ENCODE measurements at places on chromosomes 5 and 9.

GRCh38 chr9:133237035-133237731, 28.1 kb upstream of the OBP2B start:
- no peak for DNase-seq

- DNase-seq, result no peak
Observed at GRCh38 chr9:126614455-126615244, 922 bp downstream of the LMX1B start.

DNA sequence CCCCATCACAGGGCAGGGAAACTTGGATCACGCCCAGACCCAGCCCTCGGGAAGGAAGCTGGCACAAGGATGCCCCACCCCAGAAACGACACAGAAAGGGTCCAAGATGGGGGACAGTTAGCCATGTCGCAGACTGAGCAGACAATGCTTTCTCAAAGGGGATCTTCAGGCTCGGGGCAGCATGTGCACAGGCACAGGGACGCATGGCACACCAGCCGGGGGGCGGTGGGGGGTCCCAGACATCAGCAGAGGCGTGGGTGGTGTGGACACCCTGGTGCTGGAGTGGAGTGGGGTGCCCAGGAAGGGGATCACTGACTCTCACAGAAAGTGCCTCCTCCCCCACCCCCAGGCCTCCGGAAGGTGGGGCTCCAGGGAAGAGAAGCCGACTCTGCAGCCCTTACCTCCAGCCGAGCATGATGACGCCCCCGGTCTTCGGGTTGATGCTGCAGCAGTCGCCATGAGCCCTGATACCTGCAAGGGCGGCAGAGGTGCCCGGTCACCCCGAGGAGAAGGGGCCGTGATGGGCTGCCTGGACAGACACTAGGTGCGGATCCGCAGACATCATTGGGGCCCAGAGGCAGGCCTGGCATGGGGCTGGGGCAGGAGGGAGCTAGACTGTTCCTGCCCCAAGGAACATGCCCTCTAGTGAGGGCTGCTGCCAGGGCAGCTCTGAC, 44.5 kb upstream of the ZNF354A start:
- DNase-seq, result no peak

GRCh38 chr5:178466342-178466741, 123.9 kb downstream of the COL23A1 start:
- no peak for DNase-seq

GRCh38 chr5:94694671-94695070, 76.2 kb downstream of the SLF1 start:
- no peak for DNase-seq

DNA sequence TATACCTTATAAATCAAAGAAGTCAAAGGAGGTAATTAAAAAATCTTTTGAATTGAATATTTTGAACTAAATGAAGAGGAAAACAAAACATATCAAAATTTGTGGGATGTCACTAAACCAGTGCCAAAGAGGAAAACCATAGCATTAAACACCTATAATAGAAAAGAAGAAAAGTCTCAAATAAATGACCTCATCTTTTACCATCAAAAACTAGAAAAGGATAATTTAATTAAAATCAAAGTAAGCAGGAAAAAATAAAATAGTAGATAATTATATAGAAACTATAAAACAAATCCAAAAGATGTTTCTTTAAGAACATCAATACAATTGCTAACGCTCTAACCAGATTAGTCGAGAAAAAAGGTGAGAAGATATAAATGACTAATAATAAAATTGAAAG, 47.8 kb downstream of the LPAR1 start:
- no peak for DNase-seq

- DNase-seq, result no peak
Observed at GRCh38 chr5:140312791-140313189, 9.9 kb upstream of the PFDN1 start.

GRCh38 chr9:93900971-93901861, 53.9 kb downstream of the BARX1 start:
- DNase-seq, result no peak

GRCh38 chr5:173919443-173919842, 31.3 kb downstream of the CPEB4 start:
- DNase-seq, result no peak

DNA sequence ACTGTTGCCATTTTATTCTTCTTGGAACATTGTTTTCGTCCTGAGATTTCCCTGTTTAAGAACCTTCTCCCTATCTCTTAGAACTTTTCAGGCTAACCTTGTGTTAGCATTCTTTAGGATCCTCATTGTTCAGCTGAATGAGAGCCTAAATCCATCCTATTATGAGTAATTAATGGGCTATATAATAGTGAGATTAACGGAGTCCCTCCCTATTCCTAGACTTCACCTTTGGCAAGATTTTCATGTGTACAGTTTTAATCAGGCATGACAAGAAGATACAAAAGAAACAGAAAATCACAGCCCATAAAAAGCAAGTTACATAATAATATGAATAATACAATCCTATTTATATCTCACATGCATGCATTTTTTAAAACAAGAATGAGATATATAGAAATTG, 9.1 kb upstream of the MSMP start:
- no peak for DNase-seq

DNA sequence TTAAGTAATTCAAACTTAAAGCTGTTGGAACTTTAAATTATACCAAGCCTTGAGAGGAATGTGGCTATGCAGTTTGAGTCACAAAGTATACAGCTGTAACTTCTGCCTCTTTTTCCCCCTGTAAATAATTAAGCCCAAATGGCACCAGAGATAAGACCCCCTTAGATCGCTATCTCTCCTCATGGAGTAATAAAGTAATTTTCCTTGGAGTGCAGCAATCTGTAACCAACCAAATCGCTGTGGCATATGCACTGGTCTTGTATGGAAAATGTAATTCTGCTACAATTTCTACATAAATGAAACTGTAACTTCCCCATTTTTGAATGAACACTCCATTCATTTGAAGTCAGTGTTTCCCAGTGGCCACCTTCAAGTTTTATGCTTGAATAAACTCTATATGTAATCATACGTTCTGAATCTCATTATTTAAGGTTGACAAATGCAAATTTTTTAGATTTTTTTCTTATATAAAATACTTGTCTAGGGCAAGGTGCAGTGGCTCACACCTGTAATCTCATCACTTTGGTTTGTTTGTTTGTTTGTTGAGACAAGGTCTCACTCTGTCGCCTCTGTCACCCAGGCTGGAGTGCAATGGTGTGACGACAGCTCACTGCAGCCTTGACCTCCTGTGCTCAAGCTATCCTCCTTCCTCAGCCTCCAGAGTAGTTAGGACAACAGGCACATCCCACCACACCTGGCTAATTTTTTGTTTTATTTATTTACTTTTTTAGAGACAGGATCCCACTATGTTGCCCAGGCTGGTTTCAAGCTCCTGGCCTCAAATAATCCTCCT, 12.3 kb downstream of the SUSD1 start:
- no peak for DNase-seq

GRCh38 chr5:125394661-125395280, 648.3 kb upstream of the ZNF608 start:
- no peak for DNase-seq

DNA sequence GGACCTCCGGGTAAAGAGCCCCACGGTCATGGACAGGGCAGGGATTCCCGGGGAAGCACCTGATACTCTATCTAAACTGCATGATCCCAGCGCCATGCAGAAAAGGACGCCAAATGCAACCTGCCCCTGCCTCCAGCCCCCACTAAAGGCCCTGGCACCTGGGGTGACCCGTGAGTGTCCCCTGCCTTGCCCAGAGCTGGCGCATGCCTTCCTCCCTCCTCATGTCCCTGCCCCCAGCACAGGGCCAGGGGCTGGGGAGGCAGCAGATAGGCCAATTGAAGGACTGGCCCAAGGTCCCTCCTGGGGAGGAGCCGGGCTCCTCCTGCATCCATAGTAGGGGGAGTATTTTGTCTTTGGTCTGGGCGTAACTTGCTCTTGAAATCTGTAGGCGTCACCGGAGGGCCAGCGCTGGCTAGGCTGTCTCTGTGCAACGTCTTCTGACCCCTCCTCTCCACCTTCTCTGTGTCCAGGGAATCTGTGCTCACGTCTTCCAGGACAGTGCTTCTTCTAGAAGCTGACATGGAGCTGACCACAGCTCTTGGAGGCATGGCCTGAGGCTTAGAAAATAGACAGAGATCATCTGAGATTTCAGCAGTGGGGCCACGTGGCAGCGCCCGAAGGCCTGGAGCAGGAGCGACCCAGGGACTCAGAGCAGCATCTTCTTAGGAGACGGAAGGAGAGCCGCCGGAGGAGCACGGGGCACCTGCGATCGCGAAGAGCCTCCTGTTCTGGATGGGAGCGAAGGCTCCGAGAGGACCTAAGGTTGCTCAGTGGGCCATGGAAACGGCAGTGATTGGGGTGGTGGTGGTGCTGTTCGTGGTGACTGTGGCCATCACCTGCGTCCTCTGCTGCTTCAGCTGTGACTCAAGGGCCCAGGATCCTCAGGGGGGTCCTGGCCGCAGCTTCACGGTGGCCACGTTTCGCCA, 660 bp downstream of the SPAAR start:
- DNase-seq, result no peak

DNA sequence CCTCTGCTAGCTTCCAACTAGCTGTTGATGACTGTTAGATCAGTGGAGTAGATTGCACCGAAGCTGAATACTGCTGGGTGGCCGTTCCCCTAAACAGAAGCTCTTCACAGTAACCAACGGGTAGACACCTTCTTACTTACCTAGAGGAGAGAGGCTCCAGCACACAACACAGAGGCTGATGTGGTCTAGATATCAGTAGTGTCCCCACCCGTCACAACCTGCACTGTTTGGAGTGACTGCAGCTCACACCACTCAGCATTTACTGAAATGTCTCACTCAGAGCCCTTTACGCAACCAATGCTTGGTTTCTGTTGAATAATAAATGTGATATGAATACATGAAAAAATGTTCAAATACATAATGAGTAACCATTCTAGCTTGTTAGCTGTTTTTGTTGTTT, 5.3 kb downstream of the TMEM174 start:
- DNase-seq, result no peak

DNA sequence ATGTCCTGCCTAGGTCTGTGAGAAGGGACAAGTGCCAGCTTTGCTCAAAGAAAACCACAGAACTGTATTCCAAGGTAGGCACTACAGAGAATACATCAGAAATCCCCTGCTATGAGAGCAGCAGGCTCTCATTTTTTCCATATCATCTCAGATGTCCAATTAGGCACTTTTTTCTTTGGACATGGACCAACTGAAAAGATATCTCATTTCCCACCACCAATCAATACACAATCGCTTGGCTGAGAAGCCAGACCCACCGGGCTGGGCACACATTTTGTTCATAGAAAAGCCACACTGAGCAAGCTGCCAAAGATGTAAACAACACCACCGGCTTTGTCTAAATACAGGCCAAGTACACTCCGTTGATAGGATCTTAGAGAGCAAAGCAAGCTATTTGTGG, 25.9 kb downstream of the STOM start:
- no peak for DNase-seq

GRCh38 chr5:179668391-179668790, 12.4 kb downstream of the CBY3 start:
- peak; percentile 67 for DNase-seq

GRCh38 chr5:178286226-178287090, 53.9 kb upstream of the PHYKPL start:
- DNase-seq, result no peak

DNA sequence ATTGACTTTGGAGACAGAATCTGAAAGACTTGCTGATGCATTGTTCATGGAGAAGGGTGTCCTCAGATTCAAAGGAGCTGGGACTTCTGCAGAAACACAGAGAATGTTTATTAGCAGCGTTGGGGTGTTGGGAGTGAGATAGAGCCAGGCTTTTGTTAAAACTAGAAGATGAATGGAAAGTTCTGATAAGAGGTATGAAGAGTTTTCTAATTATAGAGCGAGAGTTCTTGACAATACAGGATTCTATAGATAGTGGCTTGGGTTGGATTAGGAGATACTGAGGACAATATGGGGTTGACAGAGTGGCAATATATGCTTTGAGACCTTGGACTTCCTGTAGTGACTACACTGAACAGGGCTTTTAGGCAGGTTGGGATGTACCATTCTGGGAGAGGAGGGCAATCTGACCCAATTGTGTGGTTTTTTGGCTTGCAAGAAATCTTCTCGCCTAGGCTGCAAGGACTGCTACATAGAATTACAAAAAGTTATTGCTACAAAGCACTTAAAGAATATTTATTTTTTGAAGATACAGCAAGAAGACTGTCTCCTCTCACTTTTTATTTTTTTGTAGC, 83.1 kb downstream of the FER start:
- DNase-seq, result no peak

GRCh38 chr9:99169982-99170761, 51.6 kb downstream of the ALG2 start:
- no peak for DNase-seq

DNA sequence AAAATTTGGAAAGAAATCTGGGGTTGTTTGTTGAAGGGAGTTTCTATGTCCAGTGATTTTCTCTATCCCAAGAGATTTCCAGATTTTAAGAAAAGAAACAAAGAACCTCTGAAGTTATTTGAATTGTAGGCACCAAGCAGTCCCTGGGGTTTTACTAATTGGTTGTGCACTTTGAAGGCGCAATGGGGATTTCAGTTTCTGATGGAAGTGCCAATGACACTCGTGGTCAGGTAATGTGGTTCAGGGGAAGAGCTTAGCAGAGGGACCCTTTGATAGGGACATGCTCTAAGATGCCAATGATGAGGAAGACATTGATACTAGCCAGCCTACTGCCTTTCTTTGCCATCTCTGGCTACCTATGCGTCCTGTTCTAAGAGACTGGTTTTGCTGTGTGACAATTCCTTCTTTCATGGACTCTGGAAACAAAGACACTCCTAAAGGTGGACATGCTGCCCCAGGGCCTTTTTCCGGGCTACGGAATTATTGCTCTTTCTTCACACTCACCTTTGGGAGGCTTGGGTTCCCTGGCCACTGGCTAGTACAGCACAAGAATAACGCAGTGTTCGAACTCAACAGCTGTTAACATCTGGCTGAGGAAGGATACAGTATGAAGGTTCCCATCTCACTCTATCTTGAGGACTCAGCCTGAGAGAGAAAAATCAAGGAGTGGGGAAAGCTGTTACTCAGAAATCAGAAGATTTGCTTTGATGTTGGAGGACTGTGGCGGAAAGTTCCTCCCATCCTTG, 6.9 kb upstream of the TRAF1 start:
- DNase-seq, result no peak

DNA sequence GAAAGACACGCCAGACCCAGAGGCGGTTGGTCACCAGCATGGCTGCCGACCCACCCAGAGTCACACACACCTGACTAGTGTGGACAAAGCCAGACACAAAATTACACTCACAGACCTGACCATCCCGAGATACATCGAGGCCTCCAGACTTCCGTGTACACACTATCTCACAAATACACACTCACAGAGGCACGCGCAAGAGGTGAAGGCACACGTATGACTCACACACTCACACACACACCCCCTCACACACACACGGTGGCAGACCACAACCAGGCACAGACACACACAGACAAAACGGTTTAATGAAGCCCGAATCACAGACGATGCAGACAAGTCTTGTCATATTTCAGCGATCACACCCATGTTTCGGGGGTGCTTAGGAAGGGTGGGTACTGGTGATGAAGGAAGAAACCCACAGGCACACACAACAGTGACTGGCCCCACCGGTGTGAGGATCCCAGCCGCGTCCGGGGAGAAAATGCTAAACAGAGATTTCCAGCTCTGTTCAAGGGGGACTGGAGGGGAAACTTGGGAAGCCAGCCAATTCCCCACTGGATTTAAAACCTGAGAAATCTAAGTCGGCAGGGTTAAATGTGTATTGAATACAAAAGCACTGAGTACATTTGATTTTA, 51.3 kb downstream of the CRB2 start:
- DNase-seq, result no peak

Measured in AG08396 (cell line).